Foreskin fibroblast (primary cell): ENCODE measurements at places on chromosomes 1 and 21.

DNA sequence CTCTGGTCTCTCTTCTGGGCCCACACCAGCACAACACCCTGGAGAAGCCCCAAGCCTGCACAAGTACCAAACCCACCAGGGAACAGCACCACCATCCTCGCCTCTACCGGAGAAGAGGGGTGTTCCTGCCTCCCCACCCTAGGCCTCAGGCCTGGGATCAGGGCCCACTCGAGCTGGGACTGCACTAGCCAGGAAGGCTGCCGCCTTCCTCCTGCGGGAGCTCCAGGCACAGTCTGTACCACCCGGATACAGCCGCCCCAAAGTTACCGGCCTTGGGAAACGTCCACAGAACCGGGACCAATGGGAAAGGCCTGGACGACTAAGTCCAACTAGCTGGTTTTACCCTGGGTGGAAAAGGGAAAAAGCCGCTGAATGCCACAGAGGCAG lies 3.4 kb downstream of the TAL1 start:
- no peak for DNase-seq

DNA sequence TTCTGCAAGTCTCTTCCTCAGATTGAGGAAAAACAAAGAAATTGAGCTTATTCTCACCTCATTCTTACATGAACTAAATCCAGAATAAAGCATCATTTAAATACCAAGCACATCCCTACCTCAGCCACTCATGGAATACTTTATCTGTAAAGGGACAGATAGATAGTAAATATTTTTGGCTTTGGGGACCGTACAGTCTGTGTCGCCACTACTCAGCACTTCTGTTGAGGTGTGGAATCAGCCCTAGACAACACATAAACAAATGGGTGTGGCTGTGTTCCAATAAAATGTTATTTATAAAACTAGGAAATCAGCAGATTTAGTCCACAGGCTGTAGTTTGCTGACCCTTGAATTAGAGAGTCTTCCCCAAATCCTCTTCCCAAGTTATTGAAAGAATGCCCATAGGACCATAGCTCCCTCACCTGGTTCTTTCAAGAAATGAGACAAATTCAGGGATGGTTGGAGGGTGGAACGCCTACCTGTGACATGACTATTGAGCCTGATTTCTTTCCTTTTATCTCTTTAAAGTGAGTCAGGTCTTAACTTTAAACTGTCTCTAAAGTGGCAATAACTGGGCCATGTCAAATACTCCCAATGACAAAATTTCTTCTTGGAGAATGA lies 878.5 kb downstream of the USP25 start:
- DNase-seq: no peak

DNA sequence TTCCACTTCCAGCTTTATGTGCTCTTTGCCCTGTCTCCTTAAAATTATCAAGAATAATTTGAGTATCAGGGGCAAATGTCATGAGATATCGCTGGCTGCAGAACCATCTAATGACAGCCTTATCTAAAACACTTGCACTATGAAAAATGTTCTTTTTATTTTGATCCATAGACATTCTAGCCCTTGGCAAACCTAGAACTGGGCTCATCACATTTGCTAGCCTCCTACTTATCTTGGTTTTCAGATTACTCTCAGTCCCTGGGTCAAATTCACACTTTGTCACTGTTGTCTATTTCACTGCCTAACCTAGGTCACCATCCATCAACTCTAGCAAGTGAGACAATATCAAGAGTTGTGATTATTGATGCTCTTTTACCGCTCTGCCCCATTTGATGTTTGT lies 59.9 kb upstream of the IPO9 start:
- no peak for DNase-seq

- DNase-seq: no peak
Observed at GRCh38 chr1:104953555-104953954, 1203.9 kb downstream of the AMY1C start.

DNA sequence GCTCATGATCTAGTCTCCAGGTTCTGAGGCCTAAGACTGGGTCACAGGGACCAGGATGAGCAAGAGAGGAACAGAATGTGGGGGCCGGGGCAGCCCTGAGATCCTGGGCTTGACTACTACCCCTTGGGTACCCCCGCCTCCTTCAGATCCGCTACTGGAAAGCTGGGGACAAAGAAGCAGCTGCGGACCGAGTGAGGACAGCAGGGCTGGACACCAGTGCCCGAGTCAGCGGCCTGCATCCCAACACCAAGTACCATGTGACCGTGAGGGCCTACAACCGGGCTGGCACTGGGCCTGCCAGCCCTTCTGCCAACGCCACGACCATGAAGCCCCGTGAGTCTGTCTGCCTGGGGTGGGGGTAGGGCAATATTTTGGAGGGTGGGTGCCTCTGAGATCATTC lies 12.5 kb downstream of the TMEM81 start:
- no peak for DNase-seq

- no peak for DNase-seq
Observed at GRCh38 chr21:35511696-35512162, 462.6 kb upstream of the RUNX1 start.

DNA sequence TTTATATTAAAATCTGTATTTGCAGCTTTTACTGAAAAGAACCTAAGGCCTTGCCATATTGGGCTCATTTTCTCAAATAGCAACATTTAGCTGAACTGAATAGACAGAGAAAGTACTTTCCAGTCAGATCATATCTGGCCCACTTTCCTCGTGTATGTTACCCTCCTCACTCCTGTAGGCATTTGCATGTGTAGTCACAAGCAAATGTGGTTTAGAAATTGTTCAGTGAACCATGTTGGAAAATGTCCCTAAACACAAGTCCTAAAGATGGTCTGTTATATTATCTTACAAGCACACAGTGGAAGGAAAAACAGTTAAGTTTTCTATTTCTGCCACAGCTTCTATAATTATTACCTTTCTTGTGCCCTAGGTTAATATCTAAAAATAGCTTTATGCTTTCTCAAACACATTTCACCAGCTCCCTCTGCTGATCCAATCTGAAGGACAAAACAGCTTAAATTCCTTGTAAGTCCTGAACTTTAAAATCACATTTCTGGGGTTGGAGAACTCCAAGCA lies 606 bp upstream of the FMO4 start:
- no peak for DNase-seq

DNA sequence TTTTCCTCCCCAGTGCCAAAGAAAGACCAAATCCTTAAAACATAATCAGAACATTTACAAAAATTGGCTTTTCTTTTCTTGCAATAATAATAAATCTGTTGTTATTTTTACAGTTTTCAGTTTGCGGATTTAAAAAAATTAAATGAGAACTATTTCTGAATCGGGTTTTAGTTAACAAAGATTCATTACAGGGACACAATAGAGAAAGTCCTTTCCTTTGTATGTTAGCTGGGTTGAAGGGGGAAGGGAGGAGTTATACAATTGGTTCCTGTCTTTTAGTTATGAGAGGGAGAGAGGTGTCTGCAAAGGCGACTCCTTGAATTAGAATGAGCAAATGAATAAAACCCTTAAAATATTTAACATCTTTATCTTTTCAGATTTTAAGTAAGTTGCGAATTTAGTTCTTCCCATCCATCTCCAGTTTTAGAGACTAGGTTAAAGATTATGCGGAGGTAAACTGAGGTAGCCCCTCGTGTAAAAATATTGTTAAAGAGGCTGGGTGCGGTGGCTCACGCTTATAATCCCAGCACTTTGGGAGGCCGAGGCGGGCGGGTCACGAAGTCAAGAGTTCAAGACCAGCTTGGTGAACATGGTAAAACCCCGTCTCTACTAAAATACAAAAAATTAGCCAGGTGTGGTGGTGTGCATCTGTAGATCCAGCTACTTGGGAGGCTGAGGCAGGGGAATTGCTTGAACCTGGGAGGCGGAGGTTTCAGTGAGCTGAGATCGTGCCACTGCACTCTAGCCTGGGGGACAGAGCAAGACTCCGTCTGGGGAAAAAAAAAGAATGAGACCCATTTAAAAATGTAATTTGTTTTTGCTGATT lies 3.9 kb downstream of the SPEN start:
- no peak for DNase-seq
